ENCODE measurements at places on chromosomes 12 and 14. TPM values are rescaled to one million over a fixed set of nuclear protein-coding genes. Genes with fewer than 3 reads are reported as not detected.
A peak's percentile ranks its signal among the peaks of the same experiment; 100 is the strongest.

GRCh38 chr12:75705749-75706711, 194.6 kb upstream of the KRR1 start:
- H3K27me3 ChIP-seq = peaks cover 19% of the 10 kb centered on the region
- no peaks in the 10 kb centered on the region for H3K36me3 ChIP-seq
- no peak overlapping the region for H3K4me3 ChIP-seq
- peaks cover 4% of the 10 kb centered on the region for H3K4me1 ChIP-seq
- H3K27ac ChIP-seq = no peak overlapping the region

DNA sequence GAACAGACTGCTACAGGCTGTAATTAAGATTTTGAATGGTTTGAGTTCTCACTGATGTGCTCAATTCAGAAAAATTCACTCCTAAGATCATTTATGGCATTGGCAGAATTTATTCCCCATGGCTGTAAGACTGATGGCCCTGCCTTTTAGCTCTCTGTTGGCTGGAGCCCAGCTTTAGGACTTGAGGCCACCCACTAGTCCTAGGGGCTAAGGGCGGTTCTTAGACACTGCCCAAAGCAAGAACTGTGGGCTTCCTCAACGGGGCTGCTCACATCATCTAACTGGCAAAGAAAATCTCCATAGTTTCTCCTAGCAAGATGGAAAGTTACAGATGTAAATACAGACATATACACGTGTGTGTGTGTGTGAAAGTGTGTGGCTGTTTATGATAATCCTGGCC, 3.4 kb upstream of the CCER1 start:
- H3K36me3 ChIP-seq = no peaks in the 10 kb centered on the region
- no peak overlapping the region for H3K27ac ChIP-seq
- no peak overlapping the region for H3K4me3 ChIP-seq
- DNase-seq = no peak
- H3K27me3 ChIP-seq = no peaks in the 10 kb centered on the region
- no peaks in the 10 kb centered on the region for H3K4me1 ChIP-seq

GRCh38 chr14:99214701-99215100, 57.3 kb downstream of the BCL11B start:
- H3K4me1 ChIP-seq = peaks cover 84% of the 10 kb centered on the region
- no peak for DNase-seq
- peak overlapping the region; percentile 28 for H3K27ac ChIP-seq
- H3K36me3 ChIP-seq = peaks cover 37% of the 10 kb centered on the region
- no peaks in the 10 kb centered on the region for H3K27me3 ChIP-seq

DNA sequence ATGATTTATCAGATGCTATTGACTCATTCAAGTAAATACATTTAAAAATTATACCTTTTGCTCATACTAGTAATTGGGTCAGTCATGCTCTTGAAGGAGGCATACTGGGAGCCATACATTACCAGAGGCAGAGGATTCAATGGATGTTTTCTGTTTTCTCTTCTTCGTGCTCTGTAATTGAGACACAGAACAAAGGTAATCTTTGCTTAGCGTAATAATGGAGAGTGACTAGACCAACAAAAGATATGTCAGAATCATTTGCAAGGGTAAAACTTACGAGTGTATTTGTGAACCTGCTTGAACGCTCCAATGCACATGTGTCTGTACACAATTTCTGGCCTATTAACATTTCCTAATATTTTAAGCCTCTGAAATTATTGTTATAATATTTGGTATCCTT, 296.4 kb downstream of the FOXG1 start:
- no peak overlapping the region for H3K4me3 ChIP-seq
- no peaks in the 10 kb centered on the region for H3K27me3 ChIP-seq
- DNase-seq = no peak
- no peaks in the 10 kb centered on the region for H3K36me3 ChIP-seq

- H3K4me3 ChIP-seq = no peak overlapping the region
- H3K27me3 ChIP-seq = no peaks in the 10 kb centered on the region
- no peaks in the 10 kb centered on the region for H3K4me1 ChIP-seq
- no peak for DNase-seq
These were observed 883.0 kb upstream of the FLRT2 start for GRCh38 chr14:84646786-84647500.

DNA sequence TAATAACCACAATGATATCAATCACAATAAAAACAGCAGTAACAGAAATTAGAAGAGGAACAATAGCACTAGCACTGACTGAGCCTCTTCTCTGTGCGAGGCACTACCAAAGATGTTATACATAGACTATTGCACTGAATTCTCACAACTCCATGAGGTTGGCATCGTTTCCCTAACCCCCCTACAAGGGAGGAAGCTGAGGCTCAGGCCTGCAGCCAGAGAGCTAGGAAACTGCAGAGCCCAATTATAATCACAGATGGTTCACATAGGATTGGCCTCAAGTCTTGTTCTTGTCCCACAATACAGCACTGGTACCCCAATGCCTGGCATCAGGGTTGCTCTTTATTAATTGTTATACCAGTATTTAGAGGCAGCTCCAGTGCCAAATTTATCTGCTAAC, 278.0 kb downstream of the CEP128 start:
- no peak overlapping the region for H3K27ac ChIP-seq
- peaks cover 3% of the 10 kb centered on the region for H3K4me1 ChIP-seq
- no peak for DNase-seq
- no peaks in the 10 kb centered on the region for H3K27me3 ChIP-seq

- no peak overlapping the region for H3K4me3 ChIP-seq
- no peak for DNase-seq
- no peaks in the 10 kb centered on the region for H3K27me3 ChIP-seq
- H3K27ac ChIP-seq = no peak overlapping the region
- H3K4me1 ChIP-seq = no peaks in the 10 kb centered on the region
- H3K36me3 ChIP-seq = peaks cover 6% of the 10 kb centered on the region
These were observed 23.6 kb downstream of the RFLNA start for GRCh38 chr12:124318278-124319020.

- peaks cover 2% of the 10 kb centered on the region for H3K4me1 ChIP-seq
- H3K27ac ChIP-seq = no peak overlapping the region
- no peak overlapping the region for H3K4me3 ChIP-seq
- H3K27me3 ChIP-seq = no peaks in the 10 kb centered on the region
- DNase-seq = no peak
These were observed 50.8 kb upstream of the CDKL1 start for GRCh38 chr14:50447461-50447860.

- no peaks in the 10 kb centered on the region for H3K27me3 ChIP-seq
- DNase-seq = no peak
- H3K4me1 ChIP-seq = no peaks in the 10 kb centered on the region
- H3K27ac ChIP-seq = no peak overlapping the region
These were observed 455.8 kb downstream of the SOX5 start for GRCh38 chr12:23493672-23494071.

DNA sequence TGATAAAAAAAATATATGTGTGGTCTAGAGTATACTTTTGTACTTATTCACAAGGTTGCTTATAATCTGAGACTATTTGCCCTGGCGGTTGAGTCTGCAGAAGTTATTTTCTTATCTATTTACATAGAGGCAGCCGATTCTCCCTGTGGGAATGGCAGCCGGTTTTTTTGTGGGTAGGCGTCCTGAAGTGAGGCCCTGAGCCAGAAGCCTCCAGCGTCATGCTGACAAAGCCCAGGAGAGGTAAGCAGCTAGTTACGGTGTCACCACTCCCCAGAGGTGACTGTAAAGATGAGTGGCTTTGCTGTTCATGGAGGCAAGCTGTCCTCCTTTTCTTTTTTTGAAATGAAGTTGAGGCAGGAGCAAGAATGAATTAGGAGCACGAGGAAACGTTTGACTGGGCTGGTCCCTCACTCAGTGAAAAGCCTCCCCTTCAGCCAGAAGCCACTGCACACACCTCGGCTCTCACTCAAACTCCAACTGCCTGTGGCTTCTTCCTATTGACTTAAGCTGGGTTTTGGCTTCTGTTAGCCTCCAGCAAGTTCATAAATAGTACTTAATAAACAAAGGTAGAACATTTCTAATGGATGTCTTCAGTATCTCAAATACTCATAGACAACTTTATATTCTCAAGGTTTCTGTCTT, 21.5 kb downstream of the PAX9 start:
- no peak for DNase-seq
- no peaks in the 10 kb centered on the region for H3K36me3 ChIP-seq
- no peaks in the 10 kb centered on the region for H3K27me3 ChIP-seq
- H3K27ac ChIP-seq = no peak overlapping the region

DNA sequence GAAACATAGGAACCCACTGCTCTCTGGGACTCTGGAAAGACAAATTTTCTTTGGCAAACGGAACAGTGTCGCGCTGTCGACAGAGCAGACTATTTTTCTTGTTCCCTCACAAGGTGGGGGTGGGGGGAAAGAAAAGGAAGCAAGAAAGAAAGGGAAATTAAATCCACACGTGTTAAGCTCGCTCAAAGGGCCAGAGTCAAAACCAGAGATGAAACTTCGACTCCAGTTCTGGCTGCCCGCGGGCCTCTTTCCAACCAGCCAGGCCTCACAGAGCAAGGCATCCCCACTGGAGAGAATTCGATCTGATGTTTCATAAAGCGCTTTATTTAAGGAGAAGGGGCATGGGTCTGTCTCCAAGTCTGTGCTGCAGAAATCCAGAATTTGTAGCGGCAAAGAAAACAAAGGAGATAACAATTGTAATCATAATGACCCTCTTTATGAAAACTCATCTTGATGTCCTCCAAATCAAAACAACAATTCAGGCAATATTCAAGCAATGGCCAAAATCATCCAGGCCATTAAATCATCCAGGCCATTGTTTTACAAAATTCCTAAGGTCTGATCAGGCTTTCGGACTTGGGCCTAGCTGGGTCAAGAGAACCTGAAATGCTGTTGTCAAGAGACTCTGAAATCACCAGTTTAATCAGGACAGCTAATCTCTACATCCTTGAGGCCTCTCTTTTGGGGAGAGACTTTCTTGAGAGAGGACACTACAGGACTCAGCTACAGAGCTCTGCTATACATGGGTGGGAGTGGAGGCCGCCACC, 5.3 kb upstream of the TBX5 start:
- no peak overlapping the region for H3K27ac ChIP-seq
- H3K27me3 ChIP-seq = peaks cover 82% of the 10 kb centered on the region
- H3K4me1 ChIP-seq = no peaks in the 10 kb centered on the region
- H3K36me3 ChIP-seq = no peaks in the 10 kb centered on the region
- no peak overlapping the region for H3K4me3 ChIP-seq

Gene GNB3
- 1.2 TPM for total RNA-seq

Gene GLT8D2
- not detected for total RNA-seq

Gene AREL1
- 40.0 TPM for total RNA-seq

Gene WNT1
- total RNA-seq = 0.60 TPM

Gene FAM186B
- 0.37 TPM for total RNA-seq
